ENCODE measurements at places on chromosomes 5 and 9.
A peak's percentile ranks its signal among the peaks of the same experiment; 100 is the strongest.

DNA sequence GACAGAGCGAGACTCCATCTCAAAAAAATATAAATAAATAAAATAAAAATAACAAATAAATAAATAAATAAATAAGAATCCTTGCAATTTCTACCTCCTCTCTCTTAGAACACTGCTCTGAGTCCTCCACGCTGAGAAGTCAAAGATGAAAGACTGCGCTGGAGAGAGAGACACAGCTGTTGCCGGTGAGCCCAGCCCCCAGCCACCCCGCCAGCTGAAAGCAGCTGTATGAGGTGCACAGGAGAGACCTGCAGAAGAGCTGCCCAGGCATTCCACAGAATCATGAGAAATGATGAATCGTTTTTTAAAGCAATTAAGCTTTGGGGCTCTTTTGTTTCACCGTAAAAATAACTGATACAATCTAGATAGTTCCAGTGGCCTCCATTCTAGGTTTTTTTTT is 16.3 kb upstream of the STRBP start:
- DNase-seq, result no peak

DNA sequence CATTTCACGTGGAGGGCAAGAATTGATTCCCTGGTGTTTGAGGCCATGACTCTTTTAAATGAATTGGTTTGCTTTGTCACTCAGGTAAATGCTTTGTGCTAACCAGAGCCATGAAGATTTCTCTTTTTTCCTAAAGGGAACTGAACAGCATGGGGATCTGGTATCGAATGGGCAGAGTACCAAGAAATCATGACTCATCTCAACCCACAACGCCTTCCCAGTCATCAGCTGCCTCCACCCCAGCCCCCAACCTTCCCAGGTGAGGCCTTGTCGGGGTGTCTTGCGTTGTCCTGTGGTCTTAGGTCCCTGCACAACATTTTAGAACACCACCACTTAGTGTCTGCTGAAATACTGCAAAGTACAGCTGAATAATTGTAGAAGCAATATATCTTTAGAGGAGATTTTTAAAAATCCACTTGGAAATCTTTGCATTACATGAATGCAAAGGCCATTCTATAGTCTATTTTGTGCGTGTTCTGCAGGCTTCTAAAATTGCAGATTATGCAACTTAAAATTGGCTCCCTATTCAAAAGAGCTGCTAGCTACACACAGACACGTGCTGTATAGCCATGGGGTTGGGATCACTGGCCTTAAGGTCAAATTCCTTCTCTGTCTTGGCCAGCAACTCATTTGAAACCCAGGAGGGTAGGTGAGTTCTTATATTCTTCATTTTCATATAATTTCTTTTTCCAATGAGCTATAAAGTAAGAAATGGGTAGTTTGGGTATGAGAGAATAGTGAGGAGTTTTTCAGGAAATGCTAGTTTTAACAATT is 69.0 kb downstream of the MVB12B start:
- DNase-seq, result no peak

DNA sequence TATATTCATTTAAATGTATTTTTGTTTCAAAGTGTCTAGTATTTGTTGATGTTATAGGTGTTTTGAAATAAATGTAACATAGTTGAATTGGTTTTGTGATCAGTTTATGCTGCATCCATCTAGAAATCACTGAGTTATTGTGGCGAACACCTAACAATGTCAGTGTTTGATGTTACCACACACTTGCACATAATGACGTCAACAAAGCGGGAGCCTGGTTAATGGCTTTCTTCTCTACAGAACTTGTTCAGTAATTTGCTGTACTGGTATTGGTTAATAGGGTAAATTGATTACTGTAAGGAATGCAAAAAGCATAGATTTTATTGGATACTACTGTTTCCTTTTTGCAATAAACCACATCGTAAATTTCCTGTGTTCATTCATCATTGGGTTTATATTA is 133.0 kb downstream of the ATG10 start:
- DNase-seq, result no peak

- peak; percentile 31 for DNase-seq
Measured at GRCh38 chr9:34989946-34990635, 546 bp downstream of the DNAJB5 start.

Data from stimulated activated naive CD4-positive, alpha-beta T cell treated with Interleukin-2 at 50 U/mL for 16 hours (primary cell).